ENCODE measurements at places on chromosomes 7 and 10.

DNA sequence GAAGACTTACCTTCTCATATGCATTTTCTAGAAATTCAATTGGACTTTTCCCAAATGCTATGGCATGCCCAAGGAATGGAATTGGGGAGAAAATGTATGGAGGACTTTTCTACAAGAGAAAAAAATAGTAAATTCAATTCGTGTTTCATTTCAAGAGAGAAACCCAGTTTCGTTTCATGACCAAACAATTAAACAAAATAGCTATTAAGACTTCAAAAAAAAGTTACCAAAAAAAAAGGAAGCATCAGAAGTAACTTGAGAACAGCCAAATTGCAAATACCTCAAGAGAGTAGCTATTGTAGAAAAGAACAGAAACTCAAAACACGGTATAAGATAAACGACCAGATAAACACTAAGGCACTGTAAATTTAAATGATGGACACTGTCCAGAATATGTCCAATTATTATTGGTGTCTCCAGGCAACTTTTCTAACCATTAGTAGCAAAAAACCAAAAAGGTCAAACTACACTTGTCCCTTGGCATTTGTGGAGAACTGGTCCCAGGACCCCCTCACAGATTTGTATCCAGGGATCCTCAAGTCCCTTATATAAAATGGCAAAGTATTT is 2.4 kb downstream of the CYP51A1 start:
- DNase-seq, result no peak

DNA sequence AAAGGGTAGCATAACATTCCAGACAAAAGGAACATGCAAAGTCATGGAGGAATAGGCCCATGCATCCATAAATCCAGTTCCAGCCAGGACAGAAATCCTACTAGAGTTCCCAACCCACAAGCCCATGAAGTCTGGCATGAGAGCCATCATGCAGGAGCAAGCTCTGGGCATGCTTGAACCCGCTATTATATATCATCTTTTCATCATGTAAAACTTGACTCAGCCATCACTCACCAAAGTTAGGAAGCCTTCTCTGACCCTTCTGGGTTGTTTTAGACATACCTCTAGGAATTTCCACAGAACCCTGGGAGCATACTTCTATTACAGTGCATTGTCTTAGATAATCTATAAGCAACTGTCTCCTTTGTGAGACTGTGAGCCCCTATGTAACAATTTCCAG is 293.0 kb upstream of the NPSR1 start:
- no peak for DNase-seq

DNA sequence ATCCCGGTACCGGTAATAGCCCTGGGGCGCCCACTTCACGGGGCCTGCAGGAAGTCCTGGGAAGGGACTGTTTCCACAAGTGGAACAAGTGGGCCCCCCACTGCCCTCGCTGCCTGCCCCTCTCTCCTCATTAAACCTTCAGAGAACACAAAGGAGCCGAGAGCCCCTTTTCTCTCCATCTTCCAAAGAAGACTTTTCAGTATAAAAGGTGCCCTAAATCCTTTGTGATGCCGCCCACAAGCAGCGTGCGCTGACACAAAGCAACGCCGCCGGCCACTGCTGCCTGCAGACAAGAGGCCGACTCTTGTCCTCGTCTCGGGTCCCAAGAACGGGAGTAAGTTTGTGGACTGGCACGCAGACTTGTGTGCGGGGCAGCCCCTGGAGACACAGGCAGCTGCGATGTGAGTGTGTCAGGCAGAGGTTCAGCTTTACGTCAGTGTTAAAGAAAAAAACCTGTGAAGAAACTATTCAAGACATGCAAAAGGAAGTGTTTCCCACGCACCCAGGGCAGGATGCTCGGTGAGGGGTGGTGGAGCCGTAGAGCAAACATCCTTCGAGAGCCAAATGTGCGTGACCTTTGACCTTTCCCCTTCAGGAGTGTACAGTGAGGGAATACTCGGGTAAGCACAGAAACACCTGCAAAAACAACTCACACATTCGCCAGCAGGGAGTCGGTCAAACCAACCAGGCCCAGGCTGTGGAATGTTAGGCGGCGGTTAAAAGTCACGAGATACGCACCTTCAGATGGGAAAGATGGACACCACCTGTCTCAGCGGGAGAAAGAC is 118.2 kb downstream of the VIPR2 start:
- no peak for DNase-seq

DNA sequence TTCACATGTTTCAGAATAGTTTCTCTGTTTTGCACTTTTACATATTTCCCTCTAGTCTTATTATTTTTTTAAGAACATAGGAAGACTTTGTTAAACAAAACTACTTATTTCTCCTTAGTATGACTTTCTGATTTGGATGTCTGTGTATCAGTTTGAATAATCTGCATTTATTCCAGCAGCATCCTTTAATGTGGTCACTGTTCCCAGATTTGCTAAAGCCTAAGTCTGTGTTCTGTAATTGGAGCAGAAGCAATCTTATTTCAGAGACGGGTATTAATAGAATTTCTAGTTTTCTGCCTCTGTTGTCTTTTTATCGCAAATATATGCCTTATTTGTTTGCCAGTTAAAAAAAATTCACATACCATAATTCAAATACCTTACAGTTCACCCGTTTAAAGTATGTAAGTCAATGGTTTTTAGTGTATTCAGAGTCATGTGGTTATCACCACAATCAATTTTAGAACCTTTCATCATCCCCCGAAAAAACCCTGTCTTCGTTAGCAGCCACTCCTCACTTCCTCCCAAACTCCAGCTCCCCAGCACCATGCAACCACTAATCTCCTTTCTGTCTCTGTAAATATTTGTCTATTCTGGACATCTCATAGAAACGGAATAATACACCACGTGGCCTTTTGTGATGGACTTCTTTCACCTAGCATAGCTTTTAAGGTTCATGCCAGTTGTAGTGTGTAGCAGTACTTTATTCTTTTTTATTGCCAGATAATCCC is 58.7 kb downstream of the INPP5F start:
- no peak for DNase-seq

DNA sequence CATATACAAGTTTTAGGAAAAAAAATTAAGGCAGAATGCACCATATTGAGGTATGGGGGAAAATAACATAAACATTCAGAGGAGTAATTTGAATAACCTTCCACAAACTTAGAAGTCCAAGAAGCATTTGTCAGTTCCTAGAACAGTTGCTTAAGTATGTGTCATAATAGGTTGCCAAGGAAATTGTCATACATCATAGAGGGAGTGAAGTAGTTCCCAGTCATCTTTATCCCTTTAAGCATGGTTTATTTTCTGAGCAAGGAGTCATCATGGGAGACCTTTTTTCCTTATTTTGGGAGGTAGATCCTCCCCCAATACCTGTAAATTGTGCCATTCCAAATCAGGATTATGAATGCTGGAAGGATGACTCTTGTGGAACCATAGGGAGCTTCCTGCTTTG is at the start of gene SSMEM1:
Gene SSMEM1 (plus strand): TSS at position 219 of the 400 bp plus-strand sequence. CDS start 51 bp downstream, at position 270.
- DNase-seq, result peak; percentile 70

GRCh38 chr10:125816548-125816947 is 6.5 kb downstream of the UROS start:
- DNase-seq, result no peak

- no peak for DNase-seq
These were observed 69.0 kb upstream of the KMT2C start for GRCh38 chr7:152504816-152505215.
